ENCODE measurements at places on chromosomes 6 and 20.
A peak's percentile ranks its signal among the peaks of the same experiment; 100 is the strongest.

GRCh38 chr20:46343348-46343974, 35.2 kb upstream of the CDH22 start:
- DNase-seq, result no peak

DNA sequence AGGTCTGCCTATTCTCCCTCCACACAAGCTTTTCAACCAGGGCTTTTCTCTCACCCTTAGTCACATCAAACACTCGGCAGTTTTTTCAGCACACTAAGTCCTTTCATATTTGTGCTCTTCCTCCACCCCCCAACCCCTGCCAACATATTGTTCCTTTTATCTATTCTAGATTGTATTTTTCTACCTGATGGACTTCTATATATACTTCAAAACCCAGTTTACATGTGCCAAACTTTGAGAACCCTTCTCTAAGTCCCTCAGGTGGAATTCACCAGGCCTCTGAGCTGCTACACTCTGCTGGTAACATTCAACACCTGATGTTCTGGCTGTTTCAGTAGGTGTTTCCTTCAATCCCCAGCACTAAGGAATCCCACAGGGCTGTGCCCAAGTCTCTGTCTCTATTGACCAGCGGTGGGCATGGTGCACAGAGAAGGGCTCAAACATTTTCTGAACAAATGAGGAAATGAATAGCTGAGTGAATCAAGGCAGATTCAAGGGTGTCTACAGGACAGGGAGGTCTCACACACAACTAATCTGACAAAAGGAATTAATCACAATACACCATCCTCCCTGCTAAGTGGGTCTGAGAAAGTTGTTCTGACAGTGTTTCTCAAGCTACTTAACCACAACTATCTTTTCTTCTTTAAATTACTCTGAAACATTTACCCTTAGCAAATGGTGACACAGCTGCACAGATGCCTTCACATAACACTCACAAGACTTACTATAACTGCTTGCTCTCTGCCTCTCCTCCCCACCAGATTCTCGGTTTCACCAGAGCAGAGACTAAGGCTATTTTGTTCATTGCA, 166.5 kb downstream of the TSHZ2 start:
- DNase-seq, result no peak

DNA sequence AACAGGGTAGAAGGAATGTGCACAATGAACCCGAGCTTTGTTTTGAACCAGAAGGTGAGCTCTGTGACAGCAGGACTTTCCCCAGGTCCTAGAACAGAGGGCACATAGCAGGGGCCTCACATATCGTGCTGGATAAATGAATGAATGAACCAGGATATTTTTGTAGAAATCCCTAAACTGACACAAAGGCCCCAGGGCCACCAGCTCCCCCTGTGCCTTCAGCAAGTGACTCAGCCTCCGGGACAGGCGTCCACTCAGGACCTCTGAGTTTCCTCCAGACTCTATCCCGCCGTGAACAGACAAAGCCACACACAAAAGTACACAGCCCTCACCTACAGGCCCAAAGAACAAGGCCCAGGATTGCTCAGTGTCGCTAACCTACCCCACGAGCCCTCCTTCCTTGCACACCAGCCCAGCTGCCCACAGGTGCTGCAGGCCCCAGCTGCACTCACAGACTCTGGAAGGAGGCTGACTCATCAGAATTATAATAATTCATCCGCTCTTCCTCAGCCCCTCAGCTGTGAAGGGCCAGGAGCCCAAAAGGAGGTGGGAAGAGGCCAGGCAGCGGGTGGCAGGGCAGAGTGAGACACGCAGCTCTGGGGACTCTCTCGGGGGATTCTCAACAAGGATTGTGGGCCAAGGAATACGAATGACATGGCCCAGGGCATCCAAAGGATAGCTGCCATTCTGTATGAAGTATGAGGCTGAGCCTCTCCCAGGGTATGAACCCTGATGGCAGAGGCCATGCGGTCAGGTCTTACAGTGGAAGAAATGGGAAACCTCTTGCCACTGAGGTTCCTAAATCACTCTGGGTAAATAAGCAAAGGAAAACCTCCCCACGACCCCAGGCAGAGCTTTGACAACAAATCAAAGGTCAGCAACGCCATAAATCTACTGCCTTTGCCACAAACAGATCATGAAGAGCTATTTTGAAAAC, 40.9 kb downstream of the SUMO4 start:
- DNase-seq, result no peak

GRCh38 chr20:56868746-56869145, 239.6 kb downstream of the TFAP2C start:
- no peak for DNase-seq

GRCh38 chr6:165092881-165093595, 216.4 kb downstream of the C6orf118 start:
- DNase-seq, result no peak

DNA sequence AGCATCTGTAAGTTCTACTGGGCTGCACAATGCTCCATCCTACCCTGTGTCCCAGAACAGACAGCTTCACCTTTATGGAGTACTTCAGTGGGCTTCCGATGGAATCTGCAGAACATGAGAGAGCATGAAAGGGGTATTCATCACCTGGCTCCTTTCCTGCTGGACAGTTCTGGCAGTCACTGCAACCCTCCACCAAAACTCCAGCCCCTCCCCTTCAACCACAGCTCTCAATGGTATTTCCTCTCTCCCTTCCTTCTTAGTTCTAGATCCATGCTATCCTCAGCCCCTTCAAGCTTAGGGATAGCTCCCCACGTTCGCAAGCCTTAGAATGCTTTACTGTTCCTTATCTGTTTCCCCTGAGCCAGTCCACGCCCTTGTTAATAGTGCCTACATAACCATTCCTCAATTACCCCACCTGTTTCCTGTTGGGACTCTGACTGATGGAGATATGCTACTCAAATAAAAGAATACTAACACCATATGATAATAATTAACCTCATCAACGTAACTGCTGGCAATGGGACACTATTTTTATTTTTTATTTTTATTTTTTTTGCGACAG, 26.8 kb downstream of the TRAM2 start:
- DNase-seq, result no peak

GRCh38 chr6:131917763-131918649, 33.2 kb downstream of the CCN2 start:
- no peak for DNase-seq

DNA sequence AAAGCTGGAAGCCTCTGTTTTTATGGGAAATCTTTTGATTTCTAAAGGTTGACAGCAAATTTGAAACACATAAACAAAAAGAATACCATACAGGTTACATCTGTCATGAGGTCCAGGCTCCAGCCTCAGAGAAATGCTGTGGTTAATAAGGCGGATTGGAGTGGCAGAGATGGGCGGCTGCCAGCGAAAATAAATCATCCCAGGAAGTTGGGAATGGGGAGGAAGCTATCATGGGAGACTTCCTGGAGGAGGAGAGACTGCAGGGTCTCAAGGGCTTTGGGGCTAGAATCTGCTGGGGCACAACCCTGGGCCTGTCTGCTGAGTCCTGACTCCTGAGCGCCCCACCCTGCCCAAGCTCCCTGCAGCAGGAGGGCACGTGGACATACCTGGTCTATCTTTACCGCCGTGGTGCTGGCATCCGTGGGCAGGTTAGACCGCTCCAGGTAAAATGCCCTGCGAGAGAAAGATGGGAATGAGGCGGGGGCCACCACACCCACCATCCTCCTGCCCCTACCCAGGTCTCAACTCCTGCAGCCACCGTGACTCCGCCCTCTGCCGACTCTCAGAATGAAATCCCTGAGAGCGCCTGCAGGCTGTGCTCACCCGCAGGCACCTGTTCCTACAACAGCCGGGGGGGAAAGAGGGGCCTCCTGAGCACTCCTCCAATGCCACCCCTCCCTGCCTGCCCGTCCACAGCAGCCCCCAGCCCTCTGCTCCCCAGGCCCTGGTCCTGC, 197.3 kb downstream of the PREX1 start:
- no peak for DNase-seq

DNA sequence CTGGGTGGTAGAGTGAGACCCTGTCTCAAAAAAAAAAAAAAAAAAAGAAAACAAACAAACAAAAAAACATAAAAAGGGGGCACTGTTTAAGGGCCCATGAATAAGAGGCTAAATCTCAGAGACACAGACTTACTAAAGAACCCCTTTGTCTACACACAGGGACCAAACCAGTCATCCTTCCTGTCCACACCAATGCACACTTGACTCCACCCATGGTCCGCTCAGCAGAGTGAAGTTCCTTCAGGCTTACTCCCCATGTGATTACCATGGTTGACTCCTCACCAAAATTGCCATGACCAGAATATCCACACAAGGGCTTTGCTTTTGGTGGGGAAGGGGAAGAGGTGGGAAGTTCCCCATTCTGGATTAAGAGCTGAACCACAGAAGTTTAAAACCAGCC, 19.4 kb upstream of the REPS1 start:
- DNase-seq, result no peak

GRCh38 chr6:84042603-84043002, 9.0 kb downstream of the MRAP2 start:
- no peak for DNase-seq

DNA sequence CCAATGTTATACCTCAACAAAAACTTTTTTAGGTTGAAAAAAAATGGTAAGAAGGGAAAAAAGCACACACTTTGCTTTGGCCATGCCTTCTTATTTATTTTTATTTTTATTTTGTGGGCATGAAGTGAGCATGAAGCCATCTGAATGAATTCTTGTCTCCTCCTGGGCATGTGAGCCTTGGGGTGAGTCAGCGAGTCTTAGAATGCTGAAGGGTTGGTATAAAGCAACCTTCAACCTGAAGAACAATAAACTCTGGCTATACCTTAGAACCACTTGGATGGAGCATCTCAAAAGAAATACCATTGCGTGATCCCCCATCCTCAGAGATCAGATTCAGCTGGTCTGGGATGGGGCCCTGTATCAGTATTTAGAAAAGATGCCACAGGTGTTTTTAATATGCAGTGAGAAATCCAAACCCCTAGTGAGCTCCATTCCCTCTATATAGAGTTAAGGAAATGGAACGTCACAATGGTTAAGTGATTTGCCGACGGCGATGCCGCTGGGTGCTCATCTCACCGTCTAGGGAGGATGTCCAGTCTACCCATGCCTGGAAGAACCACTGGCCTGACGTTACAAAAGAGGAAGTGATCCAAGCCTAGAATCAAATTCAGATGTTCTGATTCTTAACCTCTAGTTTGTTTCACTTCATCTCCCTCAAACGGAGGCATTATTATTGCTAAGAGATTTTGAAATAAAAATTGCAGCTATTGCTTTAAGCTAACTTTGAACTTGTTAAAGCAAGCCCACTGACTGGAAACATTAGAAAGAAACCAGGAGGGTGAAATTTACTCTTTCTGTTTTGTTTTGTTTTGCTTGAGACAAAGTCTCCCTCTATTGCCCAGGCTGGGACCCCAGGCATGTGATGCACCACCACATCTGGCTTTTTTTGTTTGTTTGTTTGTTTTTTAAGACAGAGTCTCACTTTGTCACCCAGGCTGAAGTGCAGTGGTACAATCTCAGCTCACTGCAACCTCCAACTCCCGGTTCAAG, 67.1 kb downstream of the EDN1 start:
- peak; percentile 13 for DNase-seq

- no peak for DNase-seq
These were observed 70.2 kb downstream of the HS3ST5 start for GRCh38 chr6:114272582-114272981.

GRCh38 chr6:152380993-152381898, 255.9 kb downstream of the SYNE1 start:
- DNase-seq, result peak; percentile 96

GRCh38 chr6:107511511-107511993, 21.6 kb downstream of the SOBP start:
- DNase-seq, result no peak

- no peak for DNase-seq
These were observed 139.5 kb upstream of the AFDN start for GRCh38 chr6:167687116-167687725.

- no peak for DNase-seq
These were observed 24.2 kb upstream of the PCSK2 start for GRCh38 chr20:17202673-17203072.

- DNase-seq, result no peak
These were observed 45.9 kb downstream of the EPHA7 start for GRCh38 chr6:93373445-93373844.

DNA sequence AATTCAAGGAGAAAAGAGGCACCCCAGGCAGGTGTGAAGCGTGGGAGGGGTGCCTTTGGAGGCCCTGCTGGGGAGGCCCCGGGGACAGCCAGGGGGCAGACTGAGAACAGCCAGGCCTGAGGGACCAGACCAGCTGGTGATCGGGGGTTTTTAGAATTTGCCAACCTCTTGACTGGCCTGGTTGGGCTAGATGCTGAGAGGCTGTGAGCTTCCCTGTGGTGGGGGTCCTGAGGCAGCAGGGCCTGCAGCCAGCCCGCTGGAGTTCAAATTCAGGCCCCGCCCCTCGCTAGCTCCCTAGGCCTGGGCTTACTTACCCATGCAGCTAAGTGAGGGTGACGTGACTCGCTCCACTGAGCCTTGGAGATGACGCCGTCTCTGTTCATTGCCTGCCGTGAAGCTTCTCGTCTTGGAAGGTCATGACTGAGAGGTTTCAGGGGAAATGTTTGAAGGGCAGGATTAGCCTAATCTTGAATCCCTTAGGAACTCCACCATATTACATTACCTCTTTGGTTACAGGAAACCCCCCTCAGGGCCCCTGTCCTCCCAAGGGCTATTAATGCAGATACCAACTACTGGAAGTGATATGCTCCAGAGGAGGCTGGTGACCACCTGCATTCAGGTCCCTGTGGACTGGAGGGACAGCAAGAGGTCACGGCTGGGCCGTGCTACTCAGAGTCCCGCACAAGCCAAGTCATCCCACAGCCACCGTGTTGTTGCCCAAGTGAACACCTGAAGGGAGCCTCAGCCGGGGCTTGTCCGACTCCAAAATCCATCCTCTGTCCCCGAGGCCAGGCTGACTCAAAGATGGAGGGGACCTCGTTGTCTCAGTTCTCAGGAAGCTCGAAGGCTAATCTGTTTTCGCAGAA, 73.9 kb upstream of the DUSP22 start:
- DNase-seq, result no peak

GRCh38 chr6:16496210-16496609, 257.8 kb downstream of the GMPR start:
- no peak for DNase-seq

DNA sequence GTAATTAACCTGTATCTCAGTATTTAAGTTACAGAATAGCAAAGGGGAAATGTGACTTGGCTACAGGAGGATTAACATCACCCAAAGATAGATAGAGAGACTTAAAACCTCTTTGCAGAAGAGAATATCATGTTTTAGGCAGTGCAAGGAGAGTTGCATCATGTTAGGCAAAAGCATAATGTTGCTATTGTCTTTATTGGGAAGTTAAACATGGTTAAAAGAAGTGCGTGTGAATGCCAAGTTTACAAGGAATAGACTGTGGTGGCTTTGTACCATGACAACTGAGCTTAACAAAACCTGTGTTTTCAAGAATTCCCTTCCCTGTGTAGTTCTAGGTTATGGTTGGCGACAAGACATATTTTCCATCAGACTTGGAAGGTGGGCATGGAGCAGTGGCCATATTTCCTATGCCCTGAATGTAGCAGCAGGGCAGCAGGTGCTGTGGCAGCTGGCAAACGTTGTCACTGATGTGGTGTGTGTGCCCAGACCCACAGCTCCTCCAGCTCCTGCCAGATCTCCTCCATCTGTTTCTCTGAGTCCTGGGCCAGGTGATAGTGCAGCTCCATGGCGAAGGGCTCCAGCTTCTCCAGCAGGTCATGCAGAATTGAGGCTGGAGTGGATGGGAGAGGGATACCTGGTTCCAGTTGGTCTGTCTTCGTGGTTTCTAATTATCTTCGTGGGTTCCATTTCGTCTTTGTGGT, 163.3 kb downstream of the QRSL1 start:
- DNase-seq, result no peak

All from fibroblast of skin of left quadriceps (primary cell).